ENCODE measurements at places on chromosomes 6 and 20.

- DNase-seq, result no peak
Measured at GRCh38 chr6:72863131-72863530, 241.3 kb downstream of the KCNQ5 start.

GRCh38 chr20:53262365-53262764 lies 290.2 kb downstream of the TSHZ2 start:
- DNase-seq, result no peak

GRCh38 chr6:159043947-159044346 lies 844 bp downstream of the TAGAP start:
- peak; percentile 24 for DNase-seq

DNA sequence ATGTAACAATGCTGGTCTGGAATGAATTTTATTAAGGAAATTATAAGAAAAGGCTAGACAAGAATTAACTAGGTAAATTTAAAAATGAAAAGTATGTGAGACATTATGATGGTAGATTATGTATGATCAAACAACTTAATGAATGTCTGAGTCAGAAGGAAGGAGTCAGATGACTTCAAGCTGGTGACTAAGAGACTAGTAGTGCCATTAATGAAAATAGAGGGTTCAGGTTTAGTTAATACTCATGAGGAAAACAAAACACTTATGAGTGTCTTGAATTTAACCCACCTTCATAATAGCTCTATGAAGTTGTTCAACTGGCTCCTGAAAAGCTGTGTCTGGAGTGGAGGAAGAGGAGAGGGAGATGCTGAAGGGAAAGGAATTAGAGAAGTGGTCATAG lies 256.3 kb downstream of the ADGRB3 start:
- no peak for DNase-seq

DNA sequence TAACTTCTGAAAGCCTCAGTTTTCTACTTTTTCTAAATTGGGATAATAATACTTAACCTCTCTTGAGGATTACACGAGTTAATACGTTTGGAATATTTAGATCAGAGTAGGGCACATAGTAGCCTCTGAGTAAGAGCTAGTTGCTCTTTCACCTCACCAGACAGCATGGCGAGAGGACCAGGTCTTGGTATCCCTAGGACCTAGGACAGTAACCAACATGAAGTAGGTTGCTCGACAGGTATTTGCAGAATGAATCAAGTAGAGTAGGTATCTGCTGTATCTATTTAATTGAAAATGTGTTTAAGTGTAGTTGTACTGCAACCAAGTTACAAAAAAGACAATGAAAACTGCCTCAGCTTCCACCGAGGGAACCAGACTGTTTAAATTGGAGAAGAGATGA lies 1.4 kb downstream of the CDC5L start:
- no peak for DNase-seq

DNA sequence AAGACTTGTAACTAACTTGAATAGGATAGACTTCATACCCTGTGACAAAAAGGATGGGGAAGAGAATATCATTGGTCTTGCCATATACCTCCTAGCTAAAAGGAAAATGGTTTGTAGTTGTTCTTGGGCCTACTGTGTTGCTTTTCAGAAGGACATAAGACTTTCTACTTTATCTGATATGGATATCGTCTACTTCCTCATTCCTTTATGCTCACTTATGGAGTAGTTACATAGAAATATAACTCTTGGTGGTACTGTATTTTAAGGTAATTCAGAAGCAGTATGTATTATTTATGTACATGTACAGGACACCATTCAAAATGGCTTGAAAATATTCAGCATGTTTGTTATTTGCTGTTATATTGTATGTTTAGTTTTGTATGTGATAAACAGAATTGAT lies 8.0 kb downstream of the FAM217B start:
- no peak for DNase-seq

- DNase-seq, result no peak
Measured at GRCh38 chr6:166112580-166112979, 55.1 kb downstream of the TBXT start.

DNA sequence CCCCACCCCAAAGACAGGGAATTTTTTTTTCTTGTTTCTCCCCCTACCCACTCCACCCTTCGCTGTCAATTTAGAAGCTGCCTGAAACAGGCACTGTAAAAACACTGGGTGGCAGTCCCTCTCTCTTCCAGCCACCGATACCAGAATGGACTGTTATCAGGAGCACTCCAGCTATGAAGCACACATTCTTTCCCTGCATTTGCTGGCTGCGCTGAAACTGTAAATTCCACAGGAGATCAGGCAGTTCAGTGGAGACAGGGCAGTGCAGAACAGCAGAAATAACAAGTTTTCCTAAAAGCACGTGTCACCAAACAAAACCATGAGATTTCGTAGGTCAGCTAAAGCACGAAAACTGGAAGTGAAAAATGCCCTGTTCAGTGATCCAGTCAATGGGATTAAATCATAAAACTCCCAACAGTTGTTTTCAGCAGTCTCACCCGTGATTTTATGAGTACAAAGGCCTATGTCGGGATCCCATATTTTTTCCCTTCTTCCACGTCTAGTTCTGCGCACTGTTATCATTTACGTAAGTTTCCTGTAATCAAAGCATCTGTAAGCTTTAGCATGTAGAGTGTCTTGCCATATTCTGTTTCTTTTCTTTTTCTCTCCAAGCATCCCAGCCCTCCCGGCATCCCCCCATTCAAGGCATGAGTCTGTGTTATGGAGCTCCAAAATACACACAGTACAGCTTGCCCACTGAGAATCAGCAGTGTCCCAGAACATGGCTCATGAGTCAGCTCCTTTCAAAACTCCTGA lies 359.9 kb upstream of the EPHA7 start:
- DNase-seq, result no peak

DNA sequence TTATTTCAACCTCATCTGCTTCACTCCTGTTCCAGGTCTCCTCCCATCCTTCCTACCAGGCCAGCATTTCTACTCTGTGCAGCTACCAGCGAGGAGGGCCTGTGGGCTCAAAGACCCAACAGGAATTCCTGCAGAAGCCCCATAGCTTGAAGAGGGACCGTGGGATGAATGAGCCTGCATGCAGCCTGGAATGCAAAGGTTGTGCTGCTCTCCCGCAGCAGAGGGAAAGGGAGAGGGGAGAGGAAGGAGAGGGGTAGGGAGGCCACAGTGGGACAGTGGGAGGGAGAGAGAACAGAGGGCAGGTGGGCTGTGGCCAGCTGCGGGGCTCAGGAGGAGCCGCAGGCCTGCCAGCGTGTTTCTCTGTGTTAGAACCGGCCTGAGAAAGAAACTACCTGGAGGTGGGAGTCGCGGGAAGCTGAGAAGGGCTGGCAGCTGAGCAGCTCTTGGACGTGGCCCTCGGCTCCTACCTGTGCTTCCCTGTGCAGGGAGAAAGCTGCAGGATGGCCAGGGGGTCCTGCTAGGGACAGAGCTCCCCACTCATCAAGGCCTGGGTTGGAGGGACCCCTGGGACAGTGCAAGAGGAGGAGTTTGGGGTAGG lies 66.1 kb upstream of the MLN start:
- no peak for DNase-seq

GRCh38 chr20:550611-551010 lies 7.0 kb upstream of the CSNK2A1 start:
- DNase-seq, result no peak

GRCh38 chr6:7201732-7202541 lies 94.2 kb downstream of the RREB1 start:
- DNase-seq, result peak; percentile 100

- no peak for DNase-seq
Measured at GRCh38 chr6:166388290-166389004, 5.7 kb upstream of the MPC1 start.

GRCh38 chr6:133899556-133899955 lies 10.6 kb downstream of the TCF21 start:
- DNase-seq, result no peak

DNA sequence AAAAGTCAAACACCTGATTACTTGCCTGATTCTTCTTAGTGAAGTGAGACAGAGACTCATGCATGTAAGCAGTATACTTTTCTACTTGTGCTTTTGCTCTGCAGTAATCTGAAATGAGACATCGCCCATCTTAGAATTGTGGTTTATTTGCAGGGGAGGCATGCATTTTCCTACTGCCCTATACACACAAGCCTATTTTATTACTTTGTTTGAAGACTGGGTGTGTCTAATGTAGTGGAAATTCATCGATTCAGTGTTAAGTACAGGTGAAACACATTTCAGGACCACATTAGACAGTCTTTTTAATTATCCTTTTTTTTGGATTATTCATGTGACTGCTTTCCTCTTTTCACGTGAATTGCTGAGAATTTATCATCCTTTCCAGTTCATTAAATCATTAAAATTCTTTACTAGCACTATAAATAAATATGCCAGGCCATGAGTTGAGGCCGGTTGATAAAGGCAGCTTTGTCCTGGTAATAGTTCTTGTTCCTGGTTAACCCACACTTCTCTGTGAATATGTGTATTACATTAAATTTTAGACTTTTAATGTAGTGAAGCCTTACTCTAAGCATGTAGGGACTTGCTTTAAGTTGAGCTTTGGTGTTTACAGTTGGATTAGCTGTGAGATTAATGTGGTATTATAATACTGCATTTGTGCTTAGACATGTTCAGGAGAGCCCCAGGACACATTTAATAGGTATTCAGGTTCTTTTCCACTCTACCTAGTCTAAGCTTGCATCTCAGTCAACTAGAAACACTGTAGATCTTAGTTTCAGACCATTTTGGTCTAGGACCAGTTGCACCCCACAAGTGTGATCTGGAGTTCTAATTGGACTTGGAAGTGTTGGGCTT lies 10.8 kb upstream of the BTBD3 start:
- no peak for DNase-seq

- peak; percentile 33 for DNase-seq
Measured at GRCh38 chr6:110823146-110823545, 7.9 kb upstream of the CDK19 start.

DNA sequence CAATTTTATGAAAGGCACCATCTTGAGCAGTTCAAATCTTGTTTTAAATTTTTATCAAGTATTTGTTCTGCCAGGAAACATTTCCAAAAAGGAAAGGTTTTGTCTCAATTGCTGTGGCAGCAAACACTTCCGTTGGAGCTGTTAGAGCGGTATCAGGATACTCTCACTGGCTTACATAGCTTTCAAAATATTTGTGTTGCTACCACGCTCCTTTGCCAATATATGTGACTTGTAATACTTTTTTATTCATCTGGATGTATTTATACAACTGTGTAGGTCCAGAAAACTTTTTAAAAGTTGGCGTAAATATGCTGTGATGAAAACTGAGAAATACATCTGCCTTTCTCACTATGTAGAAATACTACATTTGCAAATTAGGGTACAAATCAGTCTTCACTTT lies 37.8 kb upstream of the NHSL1 start:
- no peak for DNase-seq

DNA sequence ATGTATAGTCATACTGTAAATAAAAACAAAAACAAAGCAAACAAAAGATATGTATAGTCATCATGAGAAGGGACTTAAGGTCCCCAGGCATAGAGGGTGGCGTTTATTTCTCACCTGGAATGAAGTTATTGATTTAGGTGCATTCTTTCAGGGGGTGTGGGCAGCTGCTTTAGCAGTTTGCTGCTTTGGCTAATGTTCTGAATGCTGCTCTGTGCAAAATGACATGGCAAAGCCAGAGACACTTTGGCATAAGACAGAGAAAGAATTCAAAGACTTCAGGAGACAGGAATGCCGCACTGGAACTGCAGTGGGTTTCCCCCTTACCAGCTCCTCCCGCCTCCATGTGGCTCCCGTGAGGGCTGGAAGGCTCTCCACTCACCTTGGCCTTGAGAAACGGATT lies 36.4 kb upstream of the NELFCD start:
- DNase-seq, result no peak

DNA sequence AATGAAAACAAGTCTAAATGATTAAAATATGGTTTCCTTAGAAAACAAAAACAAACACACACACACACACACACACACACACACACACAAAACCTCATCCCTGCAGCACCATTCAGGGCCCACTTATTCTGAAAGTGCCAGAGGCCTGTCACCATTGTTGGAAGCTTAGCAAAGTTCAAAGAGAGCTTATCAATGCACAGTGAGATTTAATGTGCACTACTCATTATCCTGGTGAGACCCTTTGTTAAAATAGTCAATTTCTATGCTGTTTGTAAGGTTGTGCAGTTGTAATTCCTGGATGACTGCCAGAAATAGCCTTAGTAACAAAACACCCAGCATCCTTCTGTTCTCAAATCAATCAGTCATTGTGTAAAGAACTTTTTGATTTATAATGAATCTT lies 482.9 kb downstream of the GRIK2 start:
- no peak for DNase-seq

GRCh38 chr6:122422614-122423267 lies 23.3 kb downstream of the HSF2 start:
- DNase-seq, result no peak

GRCh38 chr6:161031721-161032495 lies 40.3 kb downstream of the MAP3K4 start:
- DNase-seq, result no peak

Measured in inflammatory macrophage (primary cell).